ENCODE measurements at places on chromosomes 1 and 21. TPM values are rescaled to one million over a fixed set of nuclear protein-coding genes. Genes with fewer than 3 reads are reported as not detected.

Gene TSPEAR
- total RNA-seq = not detected

Gene KCNA3
- total RNA-seq = 0.80 TPM

Gene LCE3E
- not detected for total RNA-seq

Gene OR14K1
- not detected for total RNA-seq

Gene GCSAML
- total RNA-seq = 0.13 TPM

Gene CLDN19
- not detected for total RNA-seq

- H3K4me3 ChIP-seq = no peak overlapping the region
- no peak for DNase-seq
- H3K27me3 ChIP-seq = no peaks in the 10 kb centered on the region
Observed at GRCh38 chr1:106937104-106937503, 119.4 kb upstream of the PRMT6 start.

- H3K27me3 ChIP-seq = no peaks in the 10 kb centered on the region
- peak; percentile 70 for DNase-seq
- H3K4me3 ChIP-seq = no peak overlapping the region
Observed at GRCh38 chr1:182146286-182146685, 84.8 kb upstream of the ZNF648 start.

GRCh38 chr1:214473387-214473786, 78.0 kb downstream of the PTPN14 start:
- H3K27me3 ChIP-seq = no peaks in the 10 kb centered on the region
- no peak overlapping the region for H3K27ac ChIP-seq
- H3K4me1 ChIP-seq = peaks cover 58% of the 10 kb centered on the region
- no peaks in the 10 kb centered on the region for H3K36me3 ChIP-seq
- H3K4me3 ChIP-seq = no peak overlapping the region

DNA sequence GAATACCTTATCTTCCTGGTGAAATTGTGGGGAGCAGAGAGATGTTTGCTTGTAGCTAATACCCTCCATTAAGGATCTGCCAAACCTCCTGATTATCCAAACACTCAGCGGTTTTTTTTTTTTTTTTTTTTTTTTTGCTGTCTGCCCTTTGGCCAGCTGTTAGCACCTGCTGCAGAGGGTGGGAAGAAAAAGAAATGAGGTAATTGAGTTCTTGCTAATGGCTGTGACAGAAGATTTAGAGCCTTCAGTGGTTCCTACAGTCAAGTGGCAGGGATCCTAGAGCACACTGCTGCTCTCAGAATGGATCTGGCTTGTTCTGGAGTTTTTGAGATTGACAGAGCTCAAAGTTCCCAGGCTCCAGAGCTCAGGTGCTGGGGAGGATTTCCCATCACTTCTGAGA, 342.5 kb downstream of the DISC1 start:
- H3K27ac ChIP-seq = no peak overlapping the region
- no peaks in the 10 kb centered on the region for H3K36me3 ChIP-seq
- H3K4me1 ChIP-seq = peaks cover 8% of the 10 kb centered on the region
- DNase-seq = no peak

DNA sequence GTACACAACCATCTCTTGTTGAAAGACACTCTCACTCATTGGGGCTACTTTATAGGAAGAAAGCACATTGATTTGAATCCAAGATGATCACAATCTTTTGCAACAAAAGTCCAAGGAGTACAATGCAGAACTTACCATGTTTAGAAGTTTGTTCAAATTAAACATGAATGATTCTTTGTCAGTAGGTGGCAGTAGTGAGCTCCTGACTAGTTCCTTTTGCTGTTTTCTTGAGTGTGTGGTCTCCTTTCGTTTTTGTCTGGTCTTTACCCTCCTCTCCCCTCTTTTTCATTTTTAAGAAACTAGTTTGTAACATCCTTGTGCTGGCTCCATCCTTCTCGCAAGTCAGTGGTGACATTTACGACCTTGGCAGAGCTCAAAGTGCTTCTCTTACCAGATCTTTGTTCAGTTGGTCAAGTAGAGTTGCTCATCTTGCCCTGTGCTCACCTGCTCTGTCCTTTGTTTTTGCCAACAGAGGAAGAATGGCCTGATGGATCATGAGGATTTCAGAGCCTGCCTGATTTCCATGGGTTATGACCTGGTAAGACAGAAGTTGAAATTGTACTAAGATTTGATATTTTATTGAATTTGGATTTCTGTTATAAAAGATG, 35.7 kb upstream of the MTR start:
- H3K27me3 ChIP-seq = no peaks in the 10 kb centered on the region
- DNase-seq = no peak
- no peaks in the 10 kb centered on the region for H3K4me1 ChIP-seq
- H3K4me3 ChIP-seq = no peak overlapping the region
- H3K36me3 ChIP-seq = peaks cover 6% of the 10 kb centered on the region
